CD4-positive, CD25-positive, alpha-beta regulatory T cell (primary cell): ENCODE measurements at places on chromosomes 12 and 14. TPM values are rescaled to one million over a fixed set of nuclear protein-coding genes. Genes with fewer than 3 reads are reported as not detected.

GRCh38 chr14:89391556-89391955 lies 25.5 kb downstream of the FOXN3 start:
- DNase-seq, result no peak

Gene FAM186B
- not detected for total RNA-seq

- DNase-seq, result no peak
Measured at GRCh38 chr14:94751956-94752355, 18.0 kb downstream of the GSC start.

DNA sequence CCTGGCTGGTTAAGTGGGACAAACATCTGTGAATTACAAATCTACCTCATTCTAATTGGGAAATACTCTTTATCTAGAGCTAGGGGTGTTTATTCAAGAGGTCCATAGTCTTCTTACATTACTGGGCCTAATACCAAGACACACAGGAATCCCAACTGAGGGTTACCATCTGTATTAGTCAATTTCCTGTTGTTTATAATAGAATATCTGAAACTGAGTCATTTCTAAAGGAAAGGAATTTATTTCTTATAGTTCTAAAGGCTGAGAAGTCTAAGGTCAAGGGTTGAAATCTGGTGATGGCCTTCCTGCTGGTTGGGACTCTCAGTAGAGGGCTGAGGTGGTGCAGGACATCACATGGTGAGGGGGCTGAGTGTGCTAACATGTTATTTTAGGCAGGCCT lies 36.0 kb downstream of the RTRAF start:
- no peak for DNase-seq

Gene KCNMB4
- total RNA-seq, result 1.8 TPM

Gene YARS2
- 15.9 TPM for total RNA-seq

GRCh38 chr14:100321473-100322137 lies 1.5 kb upstream of the SLC25A47 start:
- no peak for DNase-seq

GRCh38 chr12:73390261-73390660 lies 1118.1 kb downstream of the TRHDE start:
- DNase-seq, result no peak

Gene NANOG
- not detected for total RNA-seq

DNA sequence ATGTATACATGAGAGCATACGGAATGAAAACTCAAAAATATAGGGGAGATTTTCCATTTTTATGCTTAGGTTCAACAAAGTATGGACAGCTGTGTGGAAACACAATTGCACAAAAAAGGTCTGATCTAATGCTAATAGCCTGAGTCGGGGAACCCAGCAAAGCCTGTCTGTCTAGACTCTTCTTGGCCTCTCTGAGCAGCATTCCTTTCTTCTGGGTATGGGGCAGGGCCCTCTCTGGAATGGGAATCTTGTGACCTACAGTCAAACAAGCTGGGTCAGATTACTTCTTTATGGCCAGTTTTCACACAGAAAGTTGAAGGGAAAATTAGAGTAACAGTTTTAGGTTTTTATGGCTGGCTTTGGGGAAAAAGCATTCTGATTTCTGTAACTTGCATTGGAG lies 534.0 kb upstream of the LMO3 start:
- no peak for DNase-seq

DNA sequence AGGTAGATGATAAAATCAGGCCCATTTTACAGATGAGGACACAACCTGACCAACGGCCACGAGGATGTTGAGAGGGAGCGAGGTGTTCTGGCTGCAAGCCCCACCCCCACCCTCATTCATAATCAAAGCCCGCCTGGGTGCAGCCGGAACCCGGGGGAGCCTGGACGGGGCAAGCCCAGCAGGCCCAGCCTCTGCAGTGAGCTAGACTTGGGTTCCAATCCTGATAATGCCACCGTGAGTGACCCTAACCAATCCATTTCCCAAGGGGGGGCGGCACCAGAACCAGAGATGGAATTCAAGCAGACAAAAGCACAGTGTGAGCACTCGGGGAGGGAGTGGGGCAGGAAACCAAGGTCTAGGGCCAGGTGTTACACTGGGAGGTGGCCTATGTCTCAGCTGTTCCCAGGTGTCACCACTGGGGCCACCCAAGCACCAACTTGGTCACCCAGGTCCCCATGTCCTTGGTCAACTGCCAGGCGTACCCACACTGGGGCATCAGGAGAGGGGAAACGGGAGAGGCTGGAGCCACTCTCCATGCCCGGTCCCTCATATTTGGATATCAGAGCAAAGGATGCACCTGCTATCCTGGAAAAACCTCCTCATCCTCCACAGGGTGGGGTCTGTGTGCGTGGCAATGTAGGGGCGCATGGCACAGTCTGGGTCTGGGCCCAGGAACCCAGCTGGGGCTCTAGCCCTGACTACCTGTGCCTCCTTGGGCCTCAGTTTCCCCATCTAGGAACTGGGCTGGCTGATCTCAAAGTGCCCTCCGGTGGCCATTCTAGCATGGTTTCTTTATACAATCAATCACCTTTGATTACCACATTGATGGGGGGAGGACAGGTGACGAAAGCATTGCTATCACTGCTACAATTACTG lies 58.4 kb downstream of the FAM222A start:
- no peak for DNase-seq

- no peak for DNase-seq
Measured at GRCh38 chr12:13652105-13652504, 329.3 kb downstream of the GRIN2B start.

- DNase-seq, result no peak
Measured at GRCh38 chr12:55698965-55699364, 8.7 kb downstream of the ITGA7 start.

DNA sequence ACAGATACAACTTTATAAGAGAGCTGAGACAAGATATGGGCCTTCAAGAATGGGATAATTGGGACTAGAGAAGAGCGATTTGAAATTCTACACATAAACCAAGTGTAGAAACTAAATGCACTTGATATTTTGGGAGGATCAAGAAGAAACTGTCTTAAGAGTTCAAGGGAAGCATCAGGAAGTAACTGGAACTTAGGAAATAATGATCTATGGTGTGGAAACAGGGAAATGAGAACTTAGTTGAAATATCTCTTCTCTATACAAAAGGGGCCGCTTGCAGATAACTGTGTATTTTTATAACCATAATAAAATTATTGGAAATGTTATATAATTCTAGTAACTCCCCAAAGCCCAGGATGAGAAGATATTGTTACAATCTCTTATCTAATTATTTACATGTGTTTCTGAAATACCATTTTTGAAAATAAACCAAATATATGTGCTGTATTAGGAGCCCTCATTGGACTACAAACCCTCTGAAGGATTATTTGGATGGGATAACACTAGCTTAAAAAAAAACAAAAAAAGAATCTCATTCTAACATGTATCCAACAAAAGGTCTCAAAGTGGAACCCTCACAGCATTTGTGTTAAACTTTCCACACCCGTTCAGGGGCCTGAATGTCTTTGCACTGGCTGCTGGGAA lies 84.7 kb upstream of the FLRT2 start:
- DNase-seq, result no peak

Gene LHX5
- total RNA-seq, result not detected

DNA sequence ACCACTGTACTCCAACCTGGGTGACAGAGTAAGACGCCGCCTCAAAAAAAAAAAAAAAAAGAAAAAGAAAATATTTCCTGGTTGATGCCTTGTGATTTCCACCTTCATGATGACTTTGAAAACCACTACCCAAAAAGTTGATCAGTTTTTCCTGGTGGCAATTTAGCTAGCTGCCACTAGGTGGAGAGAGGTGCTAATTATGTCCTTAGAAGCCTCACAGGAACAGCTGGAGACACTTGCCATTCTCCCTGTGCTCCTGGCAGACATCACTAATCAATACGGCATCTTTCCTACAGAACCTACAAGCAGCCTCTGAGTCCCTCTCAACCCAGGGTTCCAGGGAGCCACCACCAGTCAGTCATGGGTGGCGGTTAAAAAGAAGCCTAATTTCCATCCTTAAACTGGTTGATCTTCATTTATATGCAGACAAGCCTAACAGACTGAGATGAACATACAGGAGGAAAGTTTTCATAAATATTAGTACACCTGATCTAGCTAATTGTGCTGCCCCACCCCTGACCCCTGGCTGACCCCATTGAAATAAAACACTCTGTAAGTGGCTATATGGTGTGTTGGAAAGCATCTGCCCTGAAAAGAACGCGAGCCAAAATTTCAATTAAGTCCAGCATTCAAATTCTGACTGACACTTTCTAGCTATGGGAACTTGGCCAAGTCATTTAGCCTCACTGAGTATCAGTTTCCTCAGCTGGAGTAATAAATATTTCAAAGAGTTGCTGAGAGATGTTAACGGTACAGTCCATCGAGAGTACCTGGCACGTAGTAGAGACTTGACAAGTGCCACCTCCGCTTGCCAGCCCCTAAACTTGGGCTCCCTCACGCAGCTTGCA lies 6.2 kb upstream of the OAS1 start:
- peak; percentile 68 for DNase-seq

GRCh38 chr14:54817506-54817905 lies 85.1 kb downstream of the GCH1 start:
- DNase-seq, result no peak

- peak; percentile 9 for DNase-seq
Measured at GRCh38 chr12:75641031-75641780, 129.8 kb upstream of the KRR1 start.

- DNase-seq, result no peak
Measured at GRCh38 chr14:101246894-101247841, 314.1 kb upstream of the DIO3 start.

- no peak for DNase-seq
Measured at GRCh38 chr14:102560458-102561261, 31.8 kb upstream of the RCOR1 start.

DNA sequence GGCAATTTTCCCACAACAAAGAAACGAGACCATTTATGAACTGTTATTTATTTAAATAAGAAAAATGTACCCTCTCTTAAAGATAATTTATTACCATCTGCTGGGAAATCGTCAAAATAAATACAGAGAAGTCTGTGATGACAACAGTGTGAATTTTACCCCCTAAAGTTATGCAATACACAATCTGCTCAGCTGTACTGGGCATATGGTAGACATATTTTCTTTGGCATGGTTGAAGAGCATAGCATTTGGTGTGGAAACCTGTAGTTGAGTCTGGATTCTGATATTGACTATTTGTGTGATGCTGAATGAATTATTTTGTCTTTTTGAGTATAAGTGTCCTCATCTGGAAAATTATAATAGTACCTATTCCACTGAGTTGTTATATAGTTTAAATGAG lies 60.0 kb downstream of the CFAP54 start:
- no peak for DNase-seq

Gene KLRB1
- total RNA-seq, result 17.6 TPM

DNA sequence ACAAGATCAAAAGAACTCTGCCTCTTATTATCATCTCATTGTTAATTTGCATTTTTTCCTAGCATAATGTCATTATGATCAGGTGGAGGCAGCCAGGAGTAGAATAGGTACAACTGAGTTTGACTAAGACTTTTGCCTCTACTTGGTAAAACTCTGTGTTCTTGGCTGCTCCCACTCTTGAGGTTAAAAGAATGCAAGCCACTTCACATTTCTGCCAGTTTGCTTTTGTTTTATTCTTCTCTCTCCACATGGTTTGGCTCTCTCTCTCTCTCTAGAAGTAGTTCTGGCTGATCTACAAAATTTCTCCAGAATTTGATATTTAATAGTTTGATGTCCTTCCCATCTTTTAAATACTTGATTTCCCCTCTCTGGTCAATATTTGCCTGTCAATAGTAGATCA lies 170.7 kb upstream of the E2F7 start:
- no peak for DNase-seq

- DNase-seq, result no peak
Measured at GRCh38 chr14:27587103-27587502, 989.3 kb upstream of the NOVA1 start.

Gene PPM1H
- 0.99 TPM for total RNA-seq
